ENCODE measurements at places on chromosomes 6 and 20.

DNA sequence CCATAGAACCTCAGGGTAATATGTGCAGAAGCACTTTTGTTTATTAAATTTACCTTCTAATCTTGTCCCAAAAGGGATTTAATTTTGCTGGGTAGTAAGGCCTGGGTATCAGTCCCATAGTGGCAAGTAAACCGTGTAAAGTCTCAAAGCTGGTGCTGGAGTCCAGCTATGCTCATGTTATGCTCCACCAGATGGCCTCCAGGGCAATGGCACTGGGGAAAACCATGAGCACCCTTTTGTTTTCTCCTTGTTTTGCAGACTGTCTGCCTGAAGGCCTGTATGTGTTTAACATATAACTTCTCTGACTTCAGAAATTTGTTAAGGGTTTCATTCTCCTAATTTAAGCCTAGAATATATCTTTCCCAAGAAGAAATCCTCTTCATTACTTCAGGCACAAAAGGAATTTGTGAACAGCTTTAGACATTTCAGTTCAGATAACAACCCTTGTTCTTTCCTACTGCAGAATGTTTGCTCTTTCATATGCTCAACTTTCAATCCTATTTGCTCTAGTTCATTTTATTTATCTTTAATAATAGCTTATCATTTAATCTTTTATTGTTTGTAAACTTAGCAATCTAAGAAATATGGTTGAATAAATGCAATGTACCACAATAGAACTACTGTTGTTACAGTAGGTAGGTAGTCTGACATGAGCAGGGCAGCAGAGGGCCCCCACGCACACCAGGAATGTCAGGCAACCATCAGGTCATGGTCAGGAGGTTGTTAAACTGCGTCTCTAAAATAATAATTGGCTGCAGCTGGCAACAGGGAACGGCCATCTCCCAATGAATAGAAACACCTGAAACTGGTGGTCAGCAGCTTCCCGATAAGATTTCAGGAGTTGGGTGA lies 162.8 kb downstream of the TENT5A start:
- no peak for DNase-seq

DNA sequence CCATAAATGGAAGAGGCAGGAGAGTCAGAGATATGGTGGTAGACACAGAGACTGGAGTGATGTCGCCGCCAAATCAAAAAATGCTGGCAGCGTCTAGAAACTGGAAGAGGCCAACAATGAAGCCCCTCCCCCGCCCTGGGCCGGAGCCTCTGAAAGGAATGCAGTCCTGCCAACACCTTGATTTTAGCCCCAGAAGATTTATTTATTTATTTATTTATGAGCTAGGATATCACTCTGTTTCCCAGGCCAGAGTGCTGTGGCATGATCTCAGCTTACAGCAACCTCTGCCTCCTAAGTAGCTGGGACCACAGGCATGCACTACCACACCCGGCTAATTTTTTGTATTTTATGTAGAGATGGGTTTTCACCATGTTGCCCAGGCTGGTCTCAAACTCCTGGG lies 82.6 kb upstream of the CCDC167 start:
- no peak for DNase-seq

DNA sequence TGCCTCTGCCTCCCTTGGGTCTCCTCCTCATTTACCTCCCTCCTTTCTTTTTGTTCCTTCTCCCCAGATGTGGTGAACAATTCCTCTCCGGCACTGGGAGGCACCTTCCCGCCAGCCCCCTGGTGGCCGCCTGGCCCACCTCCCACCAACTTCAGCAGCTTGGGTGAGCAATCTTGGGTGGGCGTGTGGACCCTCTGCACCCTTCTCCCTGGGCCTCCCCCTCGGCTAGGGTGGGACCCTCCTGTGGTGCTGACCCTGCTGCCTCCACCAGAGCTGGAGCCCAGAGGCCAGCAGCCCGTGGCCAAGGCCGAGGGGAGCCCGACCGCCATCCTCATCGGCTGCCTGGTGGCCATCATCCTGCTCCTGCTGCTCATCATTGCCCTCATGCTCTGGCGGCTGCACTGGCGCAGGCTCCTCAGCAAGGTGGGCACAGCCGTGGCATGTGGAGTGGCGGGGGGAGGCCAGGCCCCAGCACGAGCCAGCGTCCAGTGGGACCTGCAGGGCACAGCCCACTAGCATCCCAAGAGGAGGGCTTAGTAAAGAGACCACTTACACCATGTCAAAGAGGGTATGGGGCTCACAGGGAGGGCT lies 8.8 kb downstream of the DDR1 start:
- no peak for DNase-seq

GRCh38 chr6:139470997-139471396 lies 96.5 kb upstream of the CITED2 start:
- no peak for DNase-seq

DNA sequence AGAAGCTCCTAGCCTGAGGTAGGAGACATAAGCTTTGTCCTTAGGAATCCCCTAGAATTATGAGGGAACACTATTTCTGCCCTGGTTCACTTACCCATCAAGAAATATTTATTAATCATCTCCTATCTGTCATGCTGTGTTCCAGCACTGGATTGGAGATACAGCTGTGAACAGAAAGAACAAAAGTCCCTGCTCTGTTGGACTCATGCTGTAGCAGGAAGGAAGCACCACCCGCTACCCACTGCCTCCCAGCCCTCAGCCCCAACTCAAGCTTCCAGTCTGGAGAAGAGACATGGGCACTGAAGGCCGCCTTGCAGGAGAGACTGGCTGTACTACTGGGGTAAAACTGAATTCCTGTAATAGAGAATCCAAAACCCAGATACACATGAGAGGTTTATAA lies 78.0 kb downstream of the MDGA1 start:
- DNase-seq: no peak

GRCh38 chr6:26437550-26437949 lies 2.8 kb upstream of the BTN3A3 start:
- no peak for DNase-seq

GRCh38 chr20:49140834-49141233 lies 47.3 kb downstream of the STAU1 start:
- DNase-seq: no peak

- no peak for DNase-seq
Observed at GRCh38 chr20:3672547-3673171, 9.2 kb downstream of the ADAM33 start.

GRCh38 chr6:16904957-16905356 lies 143.7 kb upstream of the ATXN1 start:
- DNase-seq: no peak

DNA sequence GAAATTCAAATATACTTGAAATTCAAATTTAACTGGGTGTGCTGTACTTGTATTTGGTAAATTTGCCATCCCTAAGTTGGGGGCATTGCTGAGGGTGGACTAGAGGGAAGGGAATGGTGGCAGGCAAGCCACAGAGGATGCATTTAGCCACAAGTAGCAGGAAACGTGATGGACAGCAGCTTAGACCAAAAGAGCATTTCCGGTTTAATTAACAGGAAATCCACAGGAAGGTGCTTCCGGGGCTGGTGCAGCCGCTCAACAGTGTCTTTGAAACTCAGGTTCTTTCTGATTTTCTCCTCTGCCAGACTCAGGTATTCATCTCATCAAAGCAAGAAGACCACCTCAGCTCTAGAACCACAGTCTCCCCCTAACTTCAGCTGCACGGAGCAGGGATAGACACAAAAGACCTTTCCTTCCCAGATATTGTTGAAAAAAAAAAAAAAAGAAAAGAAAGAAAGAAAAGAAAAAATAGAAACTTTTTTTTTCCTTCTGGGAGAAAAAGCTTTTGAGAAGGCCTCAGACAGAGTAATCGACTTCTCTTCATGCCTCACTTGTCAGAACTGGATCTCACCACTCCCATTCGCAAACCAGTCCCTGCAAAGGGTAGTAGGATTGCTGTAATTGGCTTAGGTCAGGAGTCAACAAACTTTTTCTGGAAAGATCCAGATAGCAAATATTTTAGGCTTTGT lies 8.0 kb upstream of the BCAS1 start:
- DNase-seq: no peak

- DNase-seq: no peak
Observed at GRCh38 chr6:139872665-139873064, 498.2 kb upstream of the CITED2 start.

- no peak for DNase-seq
Observed at GRCh38 chr6:122931916-122932315, 64.1 kb upstream of the CLVS2 start.

DNA sequence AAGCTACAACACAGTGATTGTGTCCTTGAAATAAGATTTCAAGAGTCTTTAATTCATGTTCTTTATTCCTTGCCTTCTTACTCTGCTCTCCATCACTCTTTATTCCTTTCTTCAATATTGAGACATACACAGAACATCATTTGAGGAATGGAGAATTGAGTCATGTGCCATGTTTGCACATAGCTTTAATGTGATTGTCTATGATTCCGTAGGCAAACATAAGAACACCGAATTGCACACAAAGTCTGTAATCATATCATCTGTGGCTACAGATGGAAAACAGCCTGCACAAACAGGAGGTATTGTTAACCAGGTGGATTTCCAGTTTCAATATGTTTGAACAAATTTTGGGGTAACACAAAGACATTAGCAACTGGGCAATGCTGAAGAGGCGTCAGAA lies 571.6 kb upstream of the GJE1 start:
- no peak for DNase-seq

DNA sequence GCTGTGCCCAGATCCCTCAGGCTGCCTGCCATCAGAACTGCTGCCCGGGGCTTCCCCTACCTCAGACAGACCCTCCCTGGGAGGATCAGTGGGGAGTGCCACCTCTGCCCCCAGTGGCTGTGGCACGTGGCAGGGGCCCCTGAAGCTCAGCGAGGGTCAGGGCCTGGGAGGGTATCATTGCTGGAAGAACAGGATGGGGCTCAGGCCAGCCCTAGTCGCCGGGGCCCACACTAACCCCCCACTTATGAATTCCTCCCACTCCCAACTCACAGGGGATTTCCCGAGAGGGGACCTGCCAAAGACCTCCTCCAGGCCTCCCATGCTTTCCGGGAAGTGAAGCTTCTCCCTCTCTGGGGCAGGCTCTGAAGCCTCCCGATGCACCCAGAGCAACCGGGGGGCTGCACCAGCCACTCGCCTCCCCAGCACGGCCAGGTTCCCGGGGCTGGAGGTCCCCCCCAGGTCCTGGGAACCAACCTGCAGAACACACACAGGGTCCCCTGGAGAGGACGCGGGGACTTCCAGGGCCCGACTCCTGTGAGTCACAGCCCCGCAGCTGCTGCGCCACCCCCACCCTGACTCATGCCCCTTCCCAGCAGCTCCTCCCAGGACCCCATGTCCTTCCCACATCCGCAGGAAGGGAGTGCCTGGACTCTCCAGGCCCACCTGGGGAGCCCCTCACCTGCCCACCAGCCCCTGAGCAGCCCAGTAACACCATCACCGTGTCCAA lies 2.5 kb downstream of the TNFRSF6B start:
- peak; percentile 40 for DNase-seq
